ENCODE measurements at places on chromosomes 3 and 15.

- no peak for DNase-seq
Observed at GRCh38 chr3:155046935-155047334, 33.2 kb upstream of the MME start.

GRCh38 chr3:58387650-58388546 is 45.7 kb downstream of the PDHB start:
- no peak for DNase-seq

DNA sequence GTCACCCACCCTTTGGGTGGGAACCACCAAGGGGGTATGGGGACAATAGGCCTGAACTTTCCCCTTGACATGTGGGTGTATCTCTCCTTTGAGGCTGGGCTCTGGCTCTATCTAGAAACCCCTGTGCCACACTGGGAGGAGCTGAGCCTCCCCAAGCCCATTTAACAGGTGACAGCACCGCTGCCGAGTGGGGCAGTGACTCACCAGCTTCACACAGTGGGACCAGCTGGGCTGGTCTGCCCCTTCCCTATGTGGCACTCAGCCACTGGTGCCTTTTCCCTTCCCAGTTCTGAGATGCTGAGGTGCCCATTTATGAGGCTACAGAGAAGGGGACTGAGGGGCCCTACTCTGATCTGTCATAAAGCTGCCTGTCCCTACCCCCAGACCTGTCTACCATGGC is 5.1 kb downstream of the PSTPIP1 start:
- no peak for DNase-seq

DNA sequence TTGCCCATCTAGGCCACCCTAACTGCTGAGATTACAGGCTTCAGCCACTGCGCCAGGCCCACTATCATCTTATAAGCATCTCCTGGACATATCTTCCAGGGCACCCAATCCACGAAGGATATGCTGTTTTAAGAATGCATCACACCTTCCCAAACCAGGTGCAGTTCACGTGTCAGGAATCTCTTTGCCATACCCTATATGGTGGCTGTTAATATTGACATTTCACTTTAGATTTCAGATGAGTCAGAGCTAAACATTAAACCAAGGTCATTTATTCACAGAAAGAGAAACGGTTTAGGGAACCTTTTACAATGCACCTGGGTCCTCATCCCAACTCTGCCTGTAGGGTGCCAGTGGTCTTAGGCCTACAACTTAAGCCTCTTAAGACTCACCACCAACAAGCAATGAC is 85.7 kb downstream of the TBL1XR1 start:
- DNase-seq: no peak

GRCh38 chr3:146221276-146221675 is 29.6 kb downstream of the PLSCR4 start:
- no peak for DNase-seq

DNA sequence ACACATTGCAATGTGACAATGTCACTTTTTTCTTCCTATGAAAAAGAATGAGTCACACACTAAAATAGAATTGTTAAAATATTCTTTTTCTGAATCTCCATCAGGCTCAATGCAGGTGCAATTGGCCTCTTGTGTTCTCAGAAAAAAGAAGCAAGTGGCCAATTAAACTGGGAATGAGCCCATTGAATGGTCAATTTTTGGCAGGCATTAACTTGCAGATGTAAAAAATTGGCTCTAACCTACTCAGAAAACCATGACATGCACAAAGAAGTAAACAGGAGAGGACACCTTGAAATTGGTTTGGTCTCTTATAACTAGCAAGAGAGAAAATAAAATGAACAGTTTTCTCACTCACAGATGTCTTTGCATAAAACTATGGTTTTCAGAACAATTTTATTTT is 820.8 kb downstream of the TBL1XR1 start:
- DNase-seq: no peak

DNA sequence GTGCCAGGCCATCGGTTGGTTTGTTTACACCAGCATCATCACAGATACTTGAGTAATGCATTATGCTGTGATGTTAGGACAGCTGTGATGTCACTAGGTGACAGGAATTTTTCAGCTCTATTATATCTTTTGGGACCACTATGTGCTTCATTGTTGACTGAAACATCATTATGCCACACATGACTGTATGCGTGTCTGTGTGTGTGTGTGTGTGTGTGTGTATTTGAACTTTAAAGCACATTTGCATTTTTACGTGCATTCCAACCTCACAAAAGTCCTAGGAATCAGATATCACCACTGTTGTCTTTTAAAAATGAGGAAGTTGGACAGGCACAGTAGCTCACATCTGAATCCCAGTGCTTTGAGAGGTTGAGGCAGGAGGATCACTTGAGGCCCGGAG is 223.0 kb downstream of the TBL1XR1 start:
- no peak for DNase-seq

- no peak for DNase-seq
Observed at GRCh38 chr3:39170461-39170860, 17.1 kb upstream of the CSRNP1 start.

- no peak for DNase-seq
Observed at GRCh38 chr3:140468407-140468806, 209.5 kb upstream of the TRIM42 start.

Data from dorsolateral prefrontal cortex (tissue), 122 donors.